Uterine smooth muscle cell (primary cell): ENCODE measurements at places on chromosomes 1 and 21. TPM values are rescaled to one million over a fixed set of nuclear protein-coding genes. Genes with fewer than 3 reads are reported as not detected.

TSPEAR gene
- total RNA-seq: not detected in 2 replicates

SLC5A3 gene
- total RNA-seq: 57.1 and 62.6 TPM in 2 replicates

LMOD1 gene
- 8.0 and 19.4 TPM in 2 replicates for total RNA-seq

PCAT6 gene
- not detected in 2 replicates for total RNA-seq

FAM151A gene
- total RNA-seq: not detected in 2 replicates

MIXL1 gene
- total RNA-seq: 0.12 TPM in 1 of 2 replicates, not detected in the other

FOXD2 gene
- total RNA-seq: 0.12 and 0.22 TPM in 2 replicates

FCRL5 gene
- not detected in 2 replicates for total RNA-seq
